ENCODE measurements at places on chromosomes 13 and 19.

- no peak for DNase-seq
These were observed 22.4 kb downstream of the EPSTI1 start for GRCh38 chr13:42969565-42970172.

GRCh38 chr19:1746401-1747284, 6.7 kb upstream of the ONECUT3 start:
- DNase-seq, result no peak

GRCh38 chr19:16799740-16800139, 29.5 kb upstream of the SIN3B start:
- DNase-seq, result no peak

- no peak for DNase-seq
These were observed 3.3 kb downstream of the ATP5F1D start for GRCh38 chr19:1244693-1245451.

DNA sequence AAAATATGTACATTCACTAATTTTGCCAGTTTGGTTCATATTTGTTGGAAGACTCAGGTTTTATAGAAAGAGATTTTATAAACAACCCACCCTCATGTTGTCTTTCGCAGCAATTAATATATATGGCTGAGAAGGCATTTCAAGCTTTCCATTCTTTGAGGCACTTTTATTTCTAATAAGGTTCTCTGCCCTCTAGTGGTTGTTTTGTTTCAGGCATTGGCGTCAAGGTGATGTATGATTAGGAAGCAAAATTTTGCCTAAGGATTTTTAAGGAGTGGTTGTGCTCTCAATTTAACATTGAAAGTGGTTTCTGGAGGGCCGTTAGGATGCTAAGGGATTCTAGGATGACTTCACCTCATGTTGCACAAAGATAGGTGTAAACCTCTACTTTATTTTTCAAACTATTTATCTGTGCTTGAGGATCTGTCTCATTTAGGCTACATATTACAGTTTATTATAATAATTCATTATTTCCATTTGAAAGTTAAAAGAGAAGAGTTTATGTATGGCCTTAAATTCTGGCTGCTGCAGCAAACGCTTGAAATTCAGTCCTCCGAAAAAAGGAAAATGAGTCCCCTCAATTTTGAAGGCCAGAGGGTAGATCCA, 35.9 kb downstream of the OXGR1 start:
- DNase-seq, result peak; percentile 2

DNA sequence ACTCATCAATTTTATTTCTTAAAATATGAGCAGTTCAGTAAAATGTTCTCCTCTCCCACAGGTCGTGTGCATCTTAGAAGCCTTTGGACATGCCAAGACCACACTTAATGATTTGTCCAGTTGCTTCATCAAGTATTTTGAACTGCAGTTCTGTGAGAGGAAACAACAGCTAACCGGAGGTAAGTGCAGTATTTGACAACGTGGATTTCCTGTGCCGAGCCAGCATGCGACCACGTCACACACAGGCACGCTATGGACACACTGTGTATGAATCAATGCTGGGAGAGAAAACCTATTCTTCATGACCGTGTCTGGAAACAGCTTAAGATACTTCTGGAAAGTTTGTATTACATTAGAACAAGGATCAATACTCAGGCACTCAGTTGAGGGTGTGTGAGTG, 268.5 kb downstream of the MYO16 start:
- DNase-seq, result no peak

DNA sequence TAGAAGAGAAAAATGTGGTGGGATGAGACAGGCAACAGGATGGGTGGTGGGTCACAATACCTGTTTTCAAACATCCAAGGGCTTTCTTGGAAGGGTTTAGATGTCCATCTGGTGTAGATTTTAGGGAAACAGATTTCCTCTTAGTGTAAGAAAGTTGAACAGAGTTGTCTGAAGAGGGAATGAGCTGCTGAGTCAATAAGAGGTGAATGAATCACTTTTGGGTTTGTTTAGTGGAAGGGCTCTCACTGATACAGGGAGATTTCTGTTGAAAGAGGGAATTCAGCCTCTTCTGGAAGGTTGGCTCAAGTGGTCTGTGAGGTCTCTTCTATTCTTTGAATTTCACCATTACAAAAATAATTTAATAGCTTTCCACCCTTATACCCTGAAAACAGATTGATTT, 54.6 kb downstream of the LACC1 start:
- no peak for DNase-seq

- DNase-seq, result no peak
These were observed 804.8 kb downstream of the SLITRK1 start for GRCh38 chr13:83077499-83077898.

- DNase-seq, result no peak
These were observed 321 bp upstream of the ZNF222 start for GRCh38 chr19:44024900-44025216.

DNA sequence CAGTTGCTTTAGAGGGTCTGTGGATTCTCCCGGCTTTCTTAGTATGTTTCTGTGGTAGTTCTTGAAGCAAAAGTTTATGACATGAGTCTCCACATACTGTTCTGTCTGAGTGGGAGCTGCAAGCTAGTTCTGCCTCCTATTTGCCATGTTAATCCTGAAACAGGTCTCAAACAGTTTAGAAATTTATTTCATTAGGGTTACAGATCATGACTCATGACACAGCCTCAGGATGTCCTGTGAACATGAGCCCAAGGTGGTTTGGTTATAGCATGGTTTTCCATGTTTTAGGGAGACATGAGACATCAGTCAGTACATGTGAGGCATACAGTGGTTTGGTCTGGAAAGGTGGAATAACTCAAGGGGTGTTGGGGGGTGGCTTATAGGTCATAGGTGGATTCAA, 77.5 kb downstream of the FNDC3A start:
- DNase-seq, result no peak

GRCh38 chr13:50161052-50161451, 145.8 kb downstream of the KCNRG start:
- DNase-seq, result no peak

GRCh38 chr19:18223860-18224524, 2.2 kb downstream of the PDE4C start:
- DNase-seq, result no peak

GRCh38 chr13:43664700-43665191, 122.0 kb downstream of the ENOX1 start:
- no peak for DNase-seq

DNA sequence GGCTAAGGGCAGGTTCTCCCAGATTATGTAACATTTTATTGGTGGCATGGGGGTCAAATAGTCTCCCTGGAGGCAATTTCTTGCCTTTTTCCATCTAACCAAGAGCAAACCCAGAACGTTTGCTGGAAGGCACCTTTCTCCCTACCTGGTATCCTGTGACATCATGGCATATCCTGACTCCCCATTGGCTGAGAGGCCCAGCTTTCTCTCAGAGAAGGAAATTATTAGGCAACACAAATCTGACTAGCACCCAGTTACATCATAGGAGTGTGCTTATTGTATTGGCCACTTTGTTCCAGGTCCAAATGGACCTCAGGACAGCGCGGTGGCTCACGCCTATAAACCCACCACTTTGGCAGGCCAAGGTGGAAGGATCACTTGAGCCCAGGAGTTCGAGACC, 13.0 kb downstream of the NTN5 start:
- DNase-seq, result no peak

- no peak for DNase-seq
These were observed 6.5 kb downstream of the PLEKHG2 start for GRCh38 chr19:39419003-39419402.

DNA sequence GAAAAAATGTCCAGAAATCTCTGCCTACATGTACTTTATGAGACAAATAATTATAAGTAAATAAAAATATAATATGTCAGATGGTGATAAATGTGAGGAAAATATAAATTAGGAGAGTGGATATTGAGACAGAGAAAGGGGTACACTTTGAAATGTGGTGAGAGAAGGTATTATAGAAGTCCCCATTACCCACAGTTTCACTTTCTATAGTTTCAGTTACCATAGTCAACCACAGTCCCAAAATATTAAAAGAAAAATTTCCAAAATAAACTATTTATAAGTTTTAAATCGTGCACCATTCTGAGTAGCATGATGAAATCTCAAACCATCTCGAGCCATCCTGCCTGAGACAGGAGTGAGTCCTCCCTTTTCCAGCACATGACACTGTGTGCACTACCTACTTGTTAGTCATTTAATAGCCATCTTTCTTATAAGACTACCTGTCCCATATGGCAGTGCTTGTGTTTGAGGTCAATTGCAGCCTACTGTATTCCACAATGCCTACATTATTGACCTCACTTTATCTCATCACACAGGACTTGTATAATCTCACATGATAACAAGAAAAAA, 653.7 kb downstream of the DACH1 start:
- DNase-seq, result no peak

- no peak for DNase-seq
These were observed 26.3 kb upstream of the TNFSF11 start for GRCh38 chr13:42547612-42548011.

GRCh38 chr19:41332000-41332399, 21.7 kb downstream of the TGFB1 start:
- DNase-seq, result no peak

DNA sequence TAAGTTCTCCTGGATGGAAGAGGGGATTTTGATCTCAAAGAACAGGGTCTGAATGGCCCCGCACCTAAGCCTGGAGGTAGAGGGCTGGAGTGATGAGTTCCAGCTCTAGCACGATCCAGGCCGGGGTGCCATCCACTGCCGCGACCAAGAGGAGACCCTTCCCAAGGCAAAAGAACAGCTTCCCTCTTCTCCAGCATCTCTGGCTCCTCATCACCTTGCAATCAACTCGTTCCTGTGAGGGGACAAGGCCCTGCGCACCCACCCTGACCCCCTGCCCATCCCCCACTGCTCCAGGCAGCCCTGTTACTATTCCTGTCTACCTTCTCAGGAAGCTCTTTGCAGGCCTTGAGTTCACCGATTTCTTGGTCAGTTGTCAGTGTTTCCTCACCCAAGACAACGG, 17.8 kb downstream of the COL4A1 start:
- DNase-seq, result no peak

DNA sequence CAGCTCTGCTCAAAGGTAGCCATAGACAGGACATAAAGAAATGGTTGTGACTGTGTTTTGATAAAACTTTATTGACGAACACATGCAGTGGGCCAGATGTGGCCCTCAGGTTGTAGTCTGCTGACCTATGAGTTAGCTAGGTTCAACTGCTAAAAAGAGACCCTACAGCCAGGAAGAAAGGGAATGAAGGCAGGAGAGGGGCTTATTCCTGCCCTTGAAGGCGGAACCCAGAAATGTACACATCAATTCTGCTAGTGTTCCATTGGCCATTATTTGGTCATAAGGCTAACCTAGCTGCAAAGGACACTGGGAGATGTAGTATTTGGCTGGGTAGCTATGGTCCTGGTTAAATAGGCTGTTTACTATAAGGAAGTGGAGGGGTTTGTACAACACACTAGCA, 18.0 kb downstream of the APBA3 start:
- no peak for DNase-seq

GRCh38 chr19:48962849-48963165, 2.3 kb upstream of the FTL start:
- no peak for DNase-seq

DNA sequence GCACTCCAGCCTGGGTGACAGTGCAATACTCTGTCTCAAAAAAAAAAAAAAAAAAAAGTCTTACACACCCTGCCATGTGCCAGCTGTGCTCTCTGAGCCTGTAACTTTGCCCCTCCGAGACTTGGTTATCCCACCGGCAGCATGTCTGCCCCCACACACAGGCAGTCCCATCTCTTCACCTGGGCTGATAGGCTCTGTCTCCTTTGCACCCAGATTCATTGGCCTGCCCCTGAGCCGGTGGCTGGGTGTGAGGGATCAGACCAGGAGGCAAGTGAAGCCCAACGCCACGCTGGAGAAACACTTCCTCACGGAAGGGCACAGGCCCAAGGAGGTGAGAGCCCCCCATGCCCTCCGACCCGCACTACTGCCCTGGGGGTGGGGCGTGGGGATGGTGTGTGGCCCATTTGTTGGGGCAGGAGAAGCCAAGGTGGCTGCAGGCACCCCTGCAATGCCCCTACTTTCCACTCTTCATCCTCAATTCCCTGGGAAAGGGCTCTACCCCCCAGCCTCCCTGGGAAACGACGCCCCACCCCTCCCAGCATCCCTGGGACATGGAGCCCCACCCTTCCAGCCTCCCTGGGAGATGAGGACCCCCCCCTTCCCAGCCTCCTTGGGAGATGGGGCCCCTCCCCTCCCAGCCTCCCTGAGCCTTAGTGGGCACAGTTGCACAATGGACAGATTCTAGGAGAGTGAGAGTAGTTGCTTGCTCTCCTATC, 45.3 kb downstream of the CERS4 start:
- DNase-seq, result no peak

DNA sequence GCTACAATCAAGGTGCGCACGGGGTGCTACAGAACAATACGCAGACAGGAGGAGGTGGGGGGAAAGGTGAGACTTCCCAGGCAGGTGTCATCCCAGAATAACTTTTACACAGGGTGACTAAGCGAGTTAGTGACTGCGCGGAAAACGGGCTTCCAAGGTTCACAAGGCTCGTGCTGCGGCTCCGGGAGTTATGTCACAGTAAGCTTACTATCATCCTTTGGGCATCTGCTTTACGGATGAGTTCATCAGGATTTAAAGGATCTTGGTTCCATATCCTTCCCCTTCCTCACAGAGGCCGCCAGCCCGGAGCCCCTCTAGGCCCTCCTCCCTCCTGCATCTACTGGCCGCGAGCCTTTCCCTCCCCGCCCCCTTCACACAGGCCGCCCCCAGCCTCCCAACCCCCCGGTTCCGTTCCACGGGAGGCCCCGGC, 474 bp upstream of the IFT88 start:
- DNase-seq, result peak; percentile 17

GRCh38 chr13:113880651-113881611, 17.1 kb upstream of the GAS6 start:
- no peak for DNase-seq

- no peak for DNase-seq
These were observed 271.2 kb downstream of the FGF9 start for GRCh38 chr13:21942061-21942460.

- no peak for DNase-seq
These were observed 1.5 kb downstream of the KCNN1 start for GRCh38 chr19:17968362-17968761.

GRCh38 chr13:28488376-28489005, 6.4 kb downstream of the FLT1 start:
- DNase-seq, result no peak

- DNase-seq, result no peak
These were observed 251.3 kb upstream of the ATXN8OS start for GRCh38 chr13:69856331-69856730.

DNA sequence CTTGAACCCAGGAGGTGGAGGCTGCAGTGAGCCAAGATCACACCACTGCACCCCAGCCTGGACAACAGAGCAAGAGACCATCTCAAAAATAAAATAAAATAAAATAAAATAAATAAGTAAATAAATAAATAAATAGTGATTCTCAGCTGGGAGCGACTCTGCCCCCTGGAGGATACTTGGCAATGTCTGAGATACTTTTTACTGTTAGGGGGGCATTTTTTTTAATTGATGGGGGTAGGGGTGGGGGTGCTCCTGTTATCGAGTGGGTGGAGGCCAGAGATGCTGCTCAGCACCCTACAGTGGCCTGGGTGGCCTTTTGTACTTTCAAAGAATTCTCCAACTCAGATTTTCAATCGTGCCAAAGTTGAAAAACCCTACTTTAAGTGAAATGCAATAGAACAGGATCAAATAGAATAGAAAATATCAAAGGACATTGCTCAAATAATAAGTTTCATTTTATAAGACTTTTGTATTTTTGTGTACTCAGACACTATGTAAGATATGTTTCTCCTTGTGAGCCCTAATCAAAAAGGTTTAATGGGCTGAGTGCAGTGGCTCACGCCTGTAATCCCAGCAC, 7.1 kb upstream of the CLPP start:
- DNase-seq, result no peak

Measured in LNCaP clone FGC (cell line).